Lower lobe of right lung (tissue), 2 donors: ENCODE measurements at places on chromosomes 2 and 18. TPM values are rescaled to one million over a fixed set of nuclear protein-coding genes. Genes with fewer than 3 reads are reported as not detected.

OLA1 gene
- total RNA-seq = 49.8 TPM

HOXD8 gene
- 2.3 TPM for total RNA-seq

KIAA2012 gene
- total RNA-seq = 2.8 TPM

TCF23 gene
- total RNA-seq = 1.2 TPM

STPG4 gene
- 0.77 TPM for total RNA-seq

CXCR1 gene
- total RNA-seq = 10.4 TPM

TMEM178A gene
- 3.2 TPM for total RNA-seq

CD207 gene
- total RNA-seq = 3.0 TPM

CYP27C1 gene
- total RNA-seq = not detected

DNA sequence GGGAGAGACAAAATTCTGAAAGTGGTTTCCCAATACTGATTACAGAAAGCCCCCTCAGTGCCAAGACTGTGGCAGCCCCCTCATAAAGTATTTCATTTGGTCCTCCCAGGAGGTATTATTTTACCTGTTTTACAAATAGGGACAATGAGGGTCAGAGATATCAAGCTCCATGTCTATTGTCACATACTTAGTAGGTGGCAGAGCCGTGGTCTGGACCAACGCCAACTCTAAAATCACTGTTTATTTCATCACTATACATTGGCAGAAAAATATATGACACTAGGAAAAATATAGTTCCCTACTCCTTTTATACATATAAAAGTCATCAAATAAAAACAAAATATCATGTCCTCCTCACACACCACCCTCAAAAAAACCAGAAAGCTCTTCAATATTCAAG is 68.6 kb downstream of the DHRS9 start:
- DNase-seq = no peak
- no peaks in the 10 kb centered on the region for H3K36me3 ChIP-seq
- H3K4me3 ChIP-seq = no peak overlapping the region

DNA sequence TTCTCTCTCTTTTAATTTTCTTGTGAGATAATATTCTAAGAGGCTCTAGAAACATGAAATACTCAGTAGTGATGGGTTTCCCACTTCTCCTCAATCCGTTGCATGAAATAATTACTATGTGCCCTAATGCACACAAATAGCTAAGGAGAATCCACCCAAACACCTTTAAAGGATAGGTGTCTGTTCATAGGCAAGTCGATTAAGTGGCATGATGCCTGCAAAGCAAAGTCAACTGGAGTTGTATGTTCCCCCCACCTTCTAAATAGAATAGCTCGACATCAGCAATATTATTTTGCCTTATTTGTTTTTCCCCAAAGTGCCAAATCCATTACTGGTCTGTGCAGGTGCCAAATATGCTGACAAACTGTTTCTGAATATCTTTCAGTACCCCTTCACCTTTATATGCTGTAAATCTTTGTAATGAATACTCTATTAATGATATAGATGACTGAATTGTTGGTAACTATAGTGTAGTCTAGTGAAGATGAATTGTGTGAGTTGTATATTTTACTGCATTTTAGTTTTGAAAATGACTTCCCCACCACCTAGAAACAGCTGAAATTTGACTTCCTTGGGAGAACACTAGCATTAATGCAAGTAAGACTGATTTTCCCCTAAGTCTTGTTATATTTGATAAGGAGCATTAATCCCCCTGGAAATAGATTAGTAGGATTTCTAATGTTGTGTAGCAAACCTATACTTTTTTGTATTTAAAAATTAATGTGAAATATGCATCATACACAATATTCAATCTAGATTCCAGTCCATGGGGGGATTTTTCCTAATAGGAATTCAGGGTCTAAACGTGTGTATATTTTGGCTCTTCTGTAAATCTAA is 9.0 kb downstream of the TBR1 start:
- H3K4me1 ChIP-seq = peaks cover 16% of the 10 kb centered on the region

- no peak overlapping the region for H3K27ac ChIP-seq
- H3K4me3 ChIP-seq = no peak overlapping the region
- H3K27me3 ChIP-seq = no peaks in the 10 kb centered on the region
Observed at GRCh38 chr2:30159766-30160165, 13.0 kb downstream of the YPEL5 start.

- H3K27ac ChIP-seq = no peak overlapping the region
- no peak for DNase-seq
- no peaks in the 10 kb centered on the region for H3K36me3 ChIP-seq
- no peaks in the 10 kb centered on the region for H3K27me3 ChIP-seq
- no peak overlapping the region for H3K4me3 ChIP-seq
Observed at GRCh38 chr18:45228796-45229388, 386.4 kb upstream of the SLC14A2 start.

DNA sequence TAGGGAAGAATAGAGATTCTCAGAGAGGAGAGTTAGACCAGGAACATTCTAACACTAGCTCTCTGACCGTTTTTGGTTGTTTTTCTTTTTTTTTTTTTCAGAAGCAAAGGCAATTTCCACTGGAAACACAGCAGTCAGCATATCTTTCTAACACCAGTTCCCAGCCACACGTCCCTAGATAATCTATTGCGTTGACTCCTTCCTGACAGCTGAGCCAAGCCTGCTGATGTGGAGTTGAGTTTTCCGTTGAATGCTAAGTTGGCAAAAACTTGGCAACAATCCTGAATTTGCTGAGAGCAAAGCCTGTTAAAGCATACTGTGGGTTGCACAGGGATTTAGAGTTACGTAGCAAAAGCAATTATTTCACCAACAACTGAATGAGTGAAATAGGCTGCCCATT is 19.3 kb downstream of the GAD1 start:
- H3K27ac ChIP-seq = no peak overlapping the region
- no peak overlapping the region for H3K4me3 ChIP-seq
- no peaks in the 10 kb centered on the region for H3K27me3 ChIP-seq
- no peaks in the 10 kb centered on the region for H3K4me1 ChIP-seq

- peaks cover 12% of the 10 kb centered on the region for H3K4me1 ChIP-seq
- H3K4me3 ChIP-seq = no peak overlapping the region
- no peaks in the 10 kb centered on the region for H3K27me3 ChIP-seq
Observed at GRCh38 chr2:238097988-238098871, 1.9 kb upstream of the ESPNL start.

DNA sequence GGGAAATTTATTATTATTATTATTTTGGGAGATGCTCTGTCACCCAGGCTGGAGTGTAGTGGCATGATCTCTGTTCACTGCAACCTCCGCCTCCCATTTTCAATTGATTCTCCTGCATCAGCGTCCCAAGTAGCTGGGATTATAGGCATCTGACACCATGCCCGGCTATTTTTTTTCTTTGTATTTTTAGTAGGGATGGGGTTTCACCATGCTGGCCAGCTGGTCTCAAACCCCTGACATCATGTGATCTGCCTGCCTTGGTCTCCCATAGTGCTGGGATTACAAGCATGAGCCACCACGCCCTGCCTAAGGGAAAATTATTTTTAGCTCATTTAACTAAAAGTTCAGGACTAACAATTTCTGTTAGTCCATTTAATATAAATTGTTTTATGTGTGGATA is 109.2 kb upstream of the SESTD1 start:
- no peak overlapping the region for H3K27ac ChIP-seq
- no peak for DNase-seq
- no peaks in the 10 kb centered on the region for H3K4me1 ChIP-seq

DNA sequence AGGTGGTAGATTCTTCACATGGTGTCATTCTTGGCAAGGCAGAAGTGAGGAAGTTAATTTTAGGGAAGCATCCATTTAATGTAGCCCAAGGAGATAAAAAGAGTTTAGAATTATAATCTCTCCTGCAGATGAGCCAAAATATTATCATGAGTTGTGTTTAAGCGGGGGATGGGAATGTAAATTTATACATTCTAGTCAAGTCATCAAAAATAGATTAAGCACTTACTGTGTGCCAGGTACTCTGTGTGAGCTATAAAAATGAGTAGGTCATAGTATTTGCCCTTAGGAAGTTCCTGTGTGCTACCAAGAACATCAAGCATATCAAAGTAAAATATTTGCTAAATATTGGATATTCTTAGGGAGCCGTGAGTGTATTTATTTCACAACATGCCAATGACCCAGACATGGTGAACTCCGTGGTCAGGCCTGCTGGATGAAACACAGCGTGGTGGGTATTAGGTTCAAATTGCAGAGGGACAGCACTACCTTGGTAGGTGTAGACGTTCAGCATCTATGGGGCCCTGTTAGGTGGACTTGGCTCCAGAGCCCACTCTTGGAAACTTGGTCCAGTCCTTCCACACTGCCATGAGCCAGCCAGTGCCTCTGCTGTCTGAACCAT is 37.4 kb downstream of the MEIS1 start:
- H3K4me3 ChIP-seq = no peak overlapping the region
- DNase-seq = no peak
- H3K4me1 ChIP-seq = peaks cover 25% of the 10 kb centered on the region
- H3K27me3 ChIP-seq = no peaks in the 10 kb centered on the region
- peaks cover 14% of the 10 kb centered on the region for H3K36me3 ChIP-seq
- H3K27ac ChIP-seq = no peak overlapping the region

- H3K36me3 ChIP-seq = no peaks in the 10 kb centered on the region
- DNase-seq = no peak
- no peak overlapping the region for H3K4me3 ChIP-seq
Observed at GRCh38 chr2:222013889-222014288, 284.9 kb downstream of the PAX3 start.

- H3K27me3 ChIP-seq = no peaks in the 10 kb centered on the region
- no peak overlapping the region for H3K4me3 ChIP-seq
- no peaks in the 10 kb centered on the region for H3K36me3 ChIP-seq
- no peak for DNase-seq
- no peak overlapping the region for H3K27ac ChIP-seq
Observed at GRCh38 chr2:65390134-65390533, 42.3 kb downstream of the SPRED2 start.

DNA sequence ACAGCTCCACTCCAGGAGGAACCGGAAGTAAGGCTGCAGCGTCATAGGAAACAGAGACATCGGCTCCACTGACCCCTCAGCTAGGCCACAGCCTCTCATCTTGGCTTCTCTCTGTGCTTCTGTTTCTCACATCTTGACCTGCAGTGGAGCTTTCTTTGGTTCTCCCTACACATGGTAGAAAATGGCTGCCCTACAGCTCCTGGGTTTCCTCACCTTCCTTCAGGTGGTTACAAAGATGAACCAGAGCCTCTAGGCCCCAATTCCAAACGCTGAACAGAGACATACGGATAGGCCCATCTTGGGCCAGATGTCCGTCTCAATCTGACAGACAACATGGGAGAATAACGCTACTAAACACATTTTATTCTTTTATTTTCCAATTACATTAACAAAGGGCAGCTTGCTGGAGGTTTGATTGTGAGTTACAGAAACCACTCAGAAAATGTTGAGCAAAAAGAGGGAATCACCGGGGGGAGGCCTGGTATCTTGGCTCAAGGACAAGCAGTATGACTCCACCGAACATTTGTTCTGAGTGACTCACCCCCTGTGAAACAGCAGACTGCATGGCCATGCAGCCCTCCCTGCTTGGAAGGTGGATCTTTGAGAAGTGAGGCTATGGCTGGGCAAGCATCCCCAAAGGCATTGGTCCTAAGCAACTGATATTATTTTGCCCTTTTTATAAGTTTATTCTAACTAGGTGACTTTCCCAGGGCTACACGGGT is 303.5 kb downstream of the CDCA7 start:
- no peaks in the 10 kb centered on the region for H3K27me3 ChIP-seq
- no peak overlapping the region for H3K27ac ChIP-seq
- no peaks in the 10 kb centered on the region for H3K4me1 ChIP-seq
- H3K4me3 ChIP-seq = no peak overlapping the region
